KG1 (cell line): ENCODE measurements at places on chromosomes 6 and 20.

DNA sequence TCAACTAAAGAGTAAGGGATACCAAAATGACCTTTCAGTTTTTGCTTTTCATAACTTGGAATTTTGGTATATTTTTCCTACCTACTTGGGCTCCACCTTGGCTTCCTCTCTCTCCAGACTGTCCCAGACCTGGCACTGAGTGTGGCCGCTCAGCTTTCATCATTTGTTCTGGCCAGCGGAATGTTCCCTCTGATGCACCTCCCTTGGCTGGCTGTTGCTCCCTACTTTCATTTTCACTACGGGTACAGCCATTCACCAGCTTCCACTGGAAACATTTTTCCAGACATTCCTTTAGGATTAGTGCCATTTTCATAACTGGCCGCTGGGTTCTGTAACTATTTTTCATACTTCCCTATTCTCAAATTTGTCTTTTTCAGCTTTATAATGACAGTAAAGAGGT, 487.4 kb downstream of the TENT5A start:
- DNase-seq = no peak

DNA sequence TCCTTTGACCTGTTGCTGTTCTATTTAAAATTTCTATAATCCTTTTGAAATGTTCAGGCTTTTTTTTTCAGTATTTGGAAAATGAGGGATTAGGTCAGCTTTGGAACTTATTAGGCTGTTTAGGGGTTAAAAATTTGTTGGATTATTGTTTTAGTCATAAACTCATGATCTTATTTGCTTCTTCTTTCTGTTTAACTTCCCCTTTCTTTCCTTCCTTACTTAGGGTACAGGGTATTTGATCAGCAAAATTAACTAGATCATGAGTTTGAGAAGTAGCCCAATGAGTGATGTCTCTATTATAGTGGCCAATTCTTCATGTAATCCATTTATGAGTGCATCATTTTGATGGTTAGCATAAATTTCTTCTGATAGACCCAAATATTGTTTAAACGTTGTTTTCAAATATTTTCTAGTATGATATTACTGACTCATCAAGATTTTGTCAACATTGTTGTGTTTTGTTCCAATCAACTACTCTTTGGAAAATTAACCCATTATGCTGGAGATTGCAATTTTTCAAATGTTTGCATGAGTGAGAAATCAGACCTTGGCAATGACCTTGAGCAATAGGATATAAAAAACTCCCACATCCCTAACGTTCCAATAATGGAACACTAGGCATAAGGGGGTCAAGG, 94.4 kb downstream of the OTOR start:
- DNase-seq = no peak

DNA sequence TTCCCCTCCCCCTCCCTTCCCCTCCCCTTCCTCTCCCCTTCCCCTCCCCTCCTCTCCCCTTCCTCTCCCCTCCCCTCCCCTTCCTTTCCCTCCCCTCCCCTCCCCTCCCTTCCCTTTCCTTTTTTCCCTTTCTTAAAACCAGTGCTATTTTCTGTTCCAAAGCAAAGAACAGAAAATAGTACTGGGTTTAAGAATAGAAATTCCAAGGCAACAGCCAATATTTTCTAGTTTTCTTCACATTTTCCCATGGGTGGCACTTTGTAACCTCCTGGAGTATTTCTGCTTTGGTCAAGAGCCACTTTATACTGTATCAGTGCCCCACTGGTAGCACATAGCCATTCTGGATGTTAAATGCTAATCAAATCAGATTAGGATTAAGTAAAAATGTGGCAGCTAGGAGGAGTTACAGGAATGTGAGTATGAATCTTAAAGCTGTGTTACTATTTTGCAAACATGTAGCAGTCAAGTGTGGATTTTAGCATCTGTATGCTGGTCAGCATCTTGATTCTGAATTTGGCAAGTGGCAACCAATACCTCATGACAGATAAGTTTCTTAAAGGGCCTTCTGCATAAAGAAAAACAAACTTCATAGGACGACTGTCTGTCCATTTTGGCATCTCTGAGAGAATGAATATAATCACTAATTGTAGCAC, 126.4 kb downstream of the CEP57L1 start:
- DNase-seq = no peak

DNA sequence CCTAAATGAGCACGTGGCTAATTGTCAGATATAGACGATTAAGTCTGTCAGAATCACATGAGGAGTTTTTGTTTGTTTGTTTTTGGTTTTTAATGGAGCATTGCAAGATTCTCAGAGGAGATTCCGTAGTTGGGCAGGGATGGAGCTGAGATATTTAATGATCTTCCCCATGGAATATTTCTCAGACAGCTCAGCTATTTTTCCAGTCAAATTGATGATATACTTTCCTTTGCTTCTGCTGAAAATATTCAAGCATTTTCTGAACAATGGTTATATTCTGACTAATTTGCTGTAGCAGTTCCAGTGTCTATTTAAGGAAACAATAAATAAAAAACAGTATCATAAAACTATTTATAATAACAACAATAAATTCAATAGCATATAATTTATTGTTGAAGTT, 348.4 kb downstream of the KIF16B start:
- DNase-seq = no peak

DNA sequence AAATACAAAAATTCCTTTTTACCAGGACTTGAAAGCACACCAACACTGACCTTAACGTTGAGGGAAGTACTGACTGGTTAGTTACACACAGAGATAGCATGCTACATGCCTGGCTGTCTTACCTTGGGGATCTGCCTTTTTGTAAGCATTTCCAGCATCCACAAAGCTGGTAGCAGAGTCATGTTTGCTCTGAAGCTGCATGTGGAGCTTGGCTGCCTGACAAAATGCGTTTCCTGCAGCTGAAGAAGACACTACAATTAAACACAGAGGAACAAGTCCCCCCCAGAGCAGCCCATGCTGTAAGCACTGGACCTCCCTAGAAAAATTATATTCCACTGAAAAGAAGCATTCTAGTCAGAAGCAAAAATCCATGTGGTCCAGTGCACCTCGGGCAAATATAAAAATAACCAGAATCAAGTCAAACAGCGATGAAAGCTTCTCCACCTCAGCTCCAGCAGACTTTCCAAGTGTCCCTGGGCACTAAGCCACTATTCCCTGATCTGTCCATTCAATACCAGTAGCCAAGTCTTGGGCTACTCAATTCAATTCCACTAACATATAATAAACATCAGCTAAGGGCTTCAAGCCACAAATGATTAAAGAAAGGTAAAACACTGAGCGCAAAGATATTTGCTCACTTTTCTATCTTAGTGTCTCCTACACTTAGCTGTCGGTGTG, 24.2 kb downstream of the NAPB start:
- DNase-seq = no peak

DNA sequence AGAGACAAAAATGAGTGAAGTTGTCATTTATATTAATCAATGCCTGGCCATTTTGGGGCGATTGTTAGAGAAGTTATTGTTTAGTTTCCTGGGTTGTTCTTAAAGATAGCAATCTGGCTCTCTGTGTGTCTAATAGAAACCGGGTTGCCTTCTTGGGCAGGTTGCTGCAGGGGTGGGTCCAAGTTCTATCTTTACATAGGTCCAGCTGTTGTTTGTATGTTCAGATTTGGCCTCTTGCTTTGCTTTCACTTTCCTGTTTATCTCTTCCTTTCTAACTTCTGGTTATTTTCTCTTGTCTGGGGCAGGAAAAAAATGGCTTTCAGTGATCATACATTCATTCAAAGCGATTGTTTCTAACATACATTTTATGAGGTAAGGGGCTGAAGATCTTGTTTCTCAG, 128.4 kb upstream of the NOX3 start:
- no peak for DNase-seq

DNA sequence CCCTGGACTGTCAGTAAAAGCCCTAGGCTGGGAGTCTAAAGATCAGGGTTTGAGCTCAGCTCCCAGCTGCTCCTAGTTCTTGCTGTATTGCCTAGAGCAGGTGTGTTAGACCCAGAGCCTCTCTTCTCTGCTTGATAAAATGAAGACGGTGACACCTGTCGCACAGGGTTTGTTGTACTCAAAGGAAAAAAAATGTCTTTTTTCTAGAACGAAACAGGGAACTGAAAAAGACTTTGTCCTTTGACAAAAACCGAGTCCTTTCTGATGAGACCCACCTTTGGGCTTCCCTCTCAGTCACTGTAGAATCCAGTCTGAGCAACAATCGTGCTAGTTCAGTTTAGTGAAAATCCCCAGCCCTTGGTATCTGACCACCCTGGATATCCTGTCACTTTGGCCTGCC, 102.1 kb upstream of the LAMP5 start:
- DNase-seq = no peak

DNA sequence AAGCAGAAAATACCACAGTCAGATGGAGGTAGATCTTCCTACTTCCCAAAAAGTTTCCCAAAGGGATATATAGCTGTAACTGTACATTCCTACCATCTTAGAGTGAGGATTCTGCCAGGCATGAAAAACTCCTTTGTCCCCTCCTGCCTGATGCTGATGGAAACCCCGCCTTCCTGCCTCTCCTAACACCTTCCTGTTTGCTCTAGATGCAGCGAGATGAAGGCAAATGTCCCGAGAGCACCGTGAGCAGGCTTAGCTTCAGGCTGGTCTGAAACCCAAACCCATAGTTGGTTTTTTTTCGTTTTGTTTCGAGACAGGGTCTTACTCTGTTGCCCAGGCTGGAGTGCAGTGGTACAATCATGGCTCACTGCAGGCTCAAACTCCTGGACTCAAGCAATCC, 55.6 kb downstream of the MYB start:
- DNase-seq = no peak

DNA sequence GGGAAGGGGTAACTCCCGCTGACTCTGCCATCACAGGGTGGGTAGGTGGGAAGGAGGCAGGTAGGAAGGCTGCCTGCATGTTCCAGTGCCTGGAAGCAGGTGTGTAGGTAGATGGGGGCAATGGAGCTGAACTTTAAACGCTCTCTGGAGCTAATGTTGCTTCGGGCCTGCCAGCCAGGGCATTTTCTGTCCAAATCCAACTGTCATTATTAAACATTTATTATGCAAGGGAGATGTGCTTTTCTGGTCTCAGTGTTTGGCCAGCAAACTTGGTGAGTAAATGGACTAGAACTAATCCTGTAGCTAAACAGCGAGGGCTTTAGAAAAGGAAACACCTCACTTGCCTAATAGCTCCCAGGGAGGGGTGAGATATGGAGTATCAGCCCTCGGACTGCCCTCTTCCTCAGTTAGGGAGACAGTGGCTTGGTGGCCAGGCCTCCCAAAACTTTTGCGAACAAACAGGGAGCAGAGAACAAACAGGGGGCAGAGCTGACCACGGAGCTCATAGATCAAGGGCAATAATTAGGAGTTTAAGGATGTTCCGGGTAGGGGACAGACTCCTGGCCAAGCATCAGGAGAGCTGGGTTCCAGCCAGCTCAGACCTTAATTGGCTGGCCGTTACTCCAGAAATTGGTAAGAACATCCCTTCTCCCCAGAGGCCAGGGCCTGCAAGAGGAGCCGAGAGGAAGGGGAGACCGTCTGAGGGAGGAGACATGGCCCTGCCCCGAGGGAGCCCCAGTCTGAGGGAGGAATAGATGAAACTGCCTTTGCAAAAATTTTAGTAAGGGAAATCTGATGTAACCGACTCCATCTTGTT, 131.1 kb downstream of the VEGFA start:
- DNase-seq = no peak
